ENCODE measurements at places on chromosomes 4 and X.

DNA sequence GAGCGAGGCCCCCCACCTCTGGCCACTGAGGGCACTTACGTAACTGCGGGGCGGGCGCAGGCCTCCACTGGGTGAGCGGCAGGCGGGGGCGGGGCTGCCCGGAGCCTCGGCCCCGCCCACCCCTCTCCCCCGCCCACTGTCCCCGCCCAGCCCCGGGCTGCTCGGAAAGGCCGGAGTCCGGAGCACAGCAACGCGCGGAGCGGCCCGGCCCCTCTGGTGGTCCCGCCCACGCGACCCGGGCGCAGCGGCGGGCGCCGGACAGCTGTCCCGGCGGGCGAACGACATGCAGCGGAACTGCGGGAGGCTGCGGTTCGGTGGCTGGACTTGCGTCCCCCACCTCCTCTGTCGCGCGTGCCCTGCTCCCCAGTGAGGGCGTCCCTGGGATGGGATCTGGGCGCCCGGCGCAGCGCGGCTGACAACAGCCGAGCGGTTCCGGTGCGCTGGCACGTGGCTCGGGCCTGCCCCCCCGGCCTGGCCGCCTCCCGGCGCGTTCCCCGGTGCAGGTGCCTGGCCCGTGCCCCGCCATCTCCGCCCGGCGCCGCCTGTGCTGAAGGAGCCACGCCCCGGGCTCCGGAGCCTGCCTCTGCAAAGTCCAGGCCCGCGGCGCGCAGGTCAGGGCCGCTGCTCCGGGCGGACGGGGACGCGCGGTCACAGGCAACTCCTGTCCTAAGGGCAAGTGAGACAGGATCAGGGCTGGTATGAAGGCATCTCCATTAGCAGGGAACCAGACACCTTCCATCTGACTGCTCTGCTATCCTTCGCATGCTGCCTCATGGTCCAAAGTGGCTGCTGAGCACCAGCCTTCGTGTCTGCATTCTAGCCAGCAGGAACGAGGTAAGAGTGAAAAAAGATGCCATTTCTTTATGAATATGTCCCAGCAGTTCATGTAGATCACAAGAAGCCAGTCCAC lies 21.8 kb upstream of the JAKMIP1 start:
- DNase-seq, result no peak

DNA sequence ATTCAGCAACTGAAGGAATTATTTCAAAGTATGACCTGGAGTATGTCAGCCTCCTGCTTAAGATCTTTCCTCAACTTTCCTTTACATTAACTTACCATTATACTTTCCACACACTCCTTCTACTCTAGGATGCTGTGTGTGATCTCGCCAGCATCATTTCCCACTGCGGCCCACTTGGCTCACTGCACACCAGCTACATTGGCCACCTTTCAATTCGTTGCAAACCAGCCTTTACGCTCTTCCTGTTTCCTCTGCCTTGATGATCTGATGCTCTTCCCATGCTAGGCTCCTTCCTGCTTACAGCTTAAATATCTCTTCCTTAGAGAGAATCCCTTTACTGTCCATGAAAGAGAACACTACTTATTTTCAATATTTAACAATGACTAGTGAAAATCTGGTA lies 95.1 kb downstream of the GPM6A start:
- no peak for DNase-seq

DNA sequence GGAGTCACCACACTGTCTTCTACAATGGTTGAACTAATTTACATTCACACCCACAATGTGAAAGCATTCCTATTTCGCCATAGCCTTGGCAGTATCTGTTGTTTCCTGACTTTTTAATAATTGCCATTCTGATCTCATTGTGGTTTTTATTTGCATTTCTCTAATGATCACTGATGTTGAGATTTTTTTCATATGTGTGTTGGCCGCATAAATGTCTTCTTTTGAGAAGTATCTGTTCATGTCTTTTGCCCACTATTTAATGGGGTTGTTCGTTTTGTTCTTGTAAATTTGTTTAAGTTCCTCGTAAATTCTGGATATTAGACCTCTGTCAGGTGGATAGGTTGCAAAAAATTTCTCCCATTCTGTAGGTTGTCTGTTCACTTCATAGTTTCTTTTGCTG lies 519.1 kb downstream of the STPG2 start:
- no peak for DNase-seq

- DNase-seq, result peak; percentile 4
Observed at GRCh38 chr4:114512595-114513295, 85.9 kb upstream of the UGT8 start.

GRCh38 chr4:108210989-108211835 lies 42.5 kb upstream of the LEF1 start:
- no peak for DNase-seq

GRCh38 chrX:19661961-19662360 lies 146.7 kb upstream of the MAP3K15 start:
- no peak for DNase-seq

GRCh38 chr4:27048429-27049238 lies 188.0 kb downstream of the STIM2 start:
- DNase-seq, result no peak

DNA sequence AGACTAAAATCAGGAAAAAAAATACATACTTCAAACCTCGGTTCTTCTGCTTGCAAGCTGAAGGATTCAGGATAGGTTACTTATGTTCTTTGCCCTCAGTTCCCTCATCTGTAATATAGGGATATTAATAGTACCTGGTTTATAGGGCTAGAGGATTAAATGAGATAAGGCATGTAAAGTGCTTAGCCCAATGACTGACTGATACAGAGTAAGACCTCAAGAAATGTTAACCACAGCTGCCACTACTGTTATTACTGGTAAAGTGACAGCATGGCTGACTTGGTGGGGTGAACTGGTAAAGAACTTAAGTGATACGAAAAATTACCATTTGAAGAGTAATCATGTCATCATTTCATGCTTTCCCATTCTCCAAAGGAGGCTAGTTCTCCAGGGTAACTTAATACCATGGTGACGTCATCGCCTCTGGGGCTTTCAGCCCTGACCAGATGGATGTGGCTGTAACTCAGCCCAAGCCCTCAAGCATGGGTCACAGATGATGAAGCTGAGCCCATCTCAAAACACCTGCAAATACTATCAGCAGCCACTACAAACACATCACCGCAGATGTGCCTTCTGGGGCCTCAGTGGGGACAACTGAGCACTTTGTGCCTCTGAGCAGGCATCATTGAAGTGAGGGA lies 44.5 kb upstream of the SCML1 start:
- no peak for DNase-seq

GRCh38 chr4:173264684-173265185 lies 69.4 kb downstream of the HMGB2 start:
- peak; percentile 12 for DNase-seq

DNA sequence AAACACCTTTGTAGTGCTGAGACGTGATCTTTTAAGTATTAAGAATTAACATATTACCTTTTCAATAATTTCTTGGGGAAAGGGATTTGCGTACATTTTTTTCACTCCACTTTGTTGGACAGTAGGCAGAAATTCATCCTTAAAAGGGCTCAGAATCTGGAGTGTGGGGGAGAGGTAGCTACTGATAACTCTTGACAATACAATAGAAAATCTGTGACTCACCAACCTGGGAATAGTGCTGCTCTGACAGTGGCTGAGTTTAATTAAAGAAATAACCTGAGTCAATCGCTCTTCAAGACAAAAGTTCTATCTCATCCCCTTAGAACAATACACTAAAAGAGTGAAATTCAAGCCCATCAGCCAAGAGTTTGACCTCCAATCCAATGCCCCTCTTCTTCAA lies 60.2 kb downstream of the SLC9A7 start:
- peak; percentile 47 for DNase-seq

GRCh38 chrX:24113181-24113580 lies 36.3 kb upstream of the ZFX start:
- DNase-seq, result no peak

DNA sequence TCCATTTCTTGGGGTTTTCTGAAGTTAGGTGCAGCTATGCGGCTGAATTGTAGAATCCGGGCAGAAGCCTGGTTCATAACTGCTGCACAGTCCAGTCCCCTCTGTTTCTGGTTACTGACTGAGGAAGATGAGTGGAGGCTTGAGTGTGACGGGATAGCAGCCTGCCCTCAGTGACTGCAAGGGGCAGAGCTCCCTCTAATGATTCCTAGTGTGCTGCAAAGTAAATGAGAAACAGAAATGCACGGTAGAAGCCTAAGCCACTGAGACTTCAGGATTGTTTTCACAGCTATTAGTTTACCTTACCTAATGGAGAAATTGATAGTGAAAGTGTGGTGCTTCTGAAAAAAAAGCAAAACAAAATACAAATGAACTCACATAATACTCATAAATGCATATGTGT lies 189.2 kb downstream of the GPM6A start:
- no peak for DNase-seq

GRCh38 chrX:67520671-67521070 lies 23.1 kb upstream of the AR start:
- no peak for DNase-seq

DNA sequence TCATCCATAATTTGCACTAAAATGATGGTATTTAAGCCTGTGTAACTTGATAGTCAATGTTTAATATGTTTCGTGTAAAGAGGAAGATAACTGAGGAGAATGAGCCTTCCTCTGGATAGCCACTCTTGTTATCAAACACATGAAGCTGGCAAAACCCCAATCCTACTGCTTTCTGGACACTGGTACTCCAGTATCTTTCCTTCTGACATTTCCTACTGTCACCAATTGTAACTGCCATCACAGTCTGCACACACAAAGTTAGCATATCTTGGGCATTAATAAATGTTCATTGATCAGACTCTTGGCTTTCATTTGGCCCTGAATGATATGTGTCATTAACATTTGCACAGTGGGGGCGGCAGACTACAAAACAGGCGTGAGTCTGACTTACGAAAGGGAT lies 419.1 kb downstream of the TMA16 start:
- DNase-seq, result no peak

DNA sequence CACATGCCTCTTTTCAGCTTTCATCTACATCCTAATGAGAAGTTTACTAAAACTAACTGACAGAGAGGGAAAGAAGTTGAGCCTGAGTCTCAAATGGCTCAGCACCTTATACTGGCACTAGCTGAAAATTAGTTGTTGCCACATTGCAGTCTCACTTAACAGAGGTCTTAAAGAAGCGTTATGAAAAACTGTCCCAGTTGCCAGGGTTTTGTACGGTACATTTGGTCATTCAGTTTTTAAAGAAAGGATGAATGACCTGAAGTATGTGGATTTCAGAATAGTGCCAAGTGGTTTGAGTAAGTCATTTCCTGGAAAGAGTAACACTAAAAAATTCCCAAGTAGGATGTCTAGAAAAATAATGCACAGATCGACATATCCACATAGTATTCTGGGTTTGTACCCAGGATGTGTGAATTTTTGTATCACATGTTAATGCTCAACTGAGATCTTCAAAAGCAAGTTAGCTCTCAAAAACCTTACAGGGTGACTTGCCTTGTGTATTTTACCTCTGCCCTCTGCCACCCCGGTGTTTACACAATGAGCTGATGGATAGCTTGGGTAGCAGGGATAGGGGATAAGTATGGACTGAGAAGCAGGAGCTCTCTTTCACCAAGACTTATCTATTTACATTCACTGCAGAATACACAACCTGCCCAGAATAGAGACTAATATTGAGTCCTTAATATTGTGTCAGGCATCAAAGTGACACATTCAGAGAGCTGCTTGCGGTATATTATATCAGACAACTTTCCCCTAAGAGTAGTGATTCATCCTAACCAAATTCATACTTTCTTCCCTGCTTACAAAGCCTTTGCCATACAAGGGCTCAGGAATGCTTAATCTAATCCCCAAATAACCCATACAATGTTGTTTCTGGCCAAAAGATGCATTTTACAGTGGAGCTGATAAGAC lies 1075.7 kb upstream of the PABPC4L start:
- DNase-seq, result peak; percentile 85

DNA sequence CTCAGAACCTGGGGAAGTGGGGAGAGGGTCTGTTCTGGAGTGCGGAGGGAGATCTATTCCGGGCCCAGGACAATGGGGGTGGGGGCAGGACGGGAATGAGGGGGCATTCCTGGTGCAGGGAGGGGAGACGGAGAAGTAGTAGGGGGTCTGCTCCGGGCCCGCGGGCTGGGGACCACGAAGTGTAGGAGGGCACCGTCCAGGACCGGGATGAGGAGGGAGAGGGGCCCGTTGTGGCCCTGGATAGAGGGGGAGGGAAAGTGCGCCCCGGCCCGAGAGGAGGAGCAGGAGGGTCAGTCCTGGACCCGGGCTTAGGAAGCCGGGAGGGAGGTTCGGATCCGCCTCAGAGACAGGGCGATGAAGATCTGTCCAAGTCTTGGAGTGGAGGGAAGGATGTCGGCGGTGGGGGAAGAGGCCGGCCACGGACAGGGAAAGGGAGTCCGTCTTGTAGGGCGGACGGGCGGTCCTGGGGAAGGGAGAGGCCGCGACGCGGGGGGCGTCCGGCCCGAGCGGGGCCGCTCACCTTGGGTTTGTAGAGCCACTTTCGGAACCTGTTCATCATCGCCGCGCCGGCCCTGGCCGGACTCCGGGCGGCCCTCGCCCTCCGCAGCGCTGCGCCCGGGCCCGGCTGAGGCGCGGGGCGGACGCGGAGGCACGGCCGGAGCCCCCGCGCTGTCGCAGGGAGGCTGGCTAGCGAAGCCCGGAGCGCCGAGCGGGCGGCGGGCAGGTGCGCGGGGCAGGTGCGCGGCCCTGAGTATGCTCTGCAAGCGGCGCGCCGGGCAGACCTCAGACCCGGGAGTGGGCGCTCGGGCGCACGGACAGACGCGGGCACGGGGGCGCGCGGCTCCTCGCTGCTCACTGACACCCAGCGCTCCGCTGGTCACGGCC lies at the start of gene ZFYVE28:
TSS of gene ZFYVE28 (minus strand) at position 881 of the 885 bp plus-strand sequence. CDS start at position 559, 322 bp downstream.
- no peak for DNase-seq

DNA sequence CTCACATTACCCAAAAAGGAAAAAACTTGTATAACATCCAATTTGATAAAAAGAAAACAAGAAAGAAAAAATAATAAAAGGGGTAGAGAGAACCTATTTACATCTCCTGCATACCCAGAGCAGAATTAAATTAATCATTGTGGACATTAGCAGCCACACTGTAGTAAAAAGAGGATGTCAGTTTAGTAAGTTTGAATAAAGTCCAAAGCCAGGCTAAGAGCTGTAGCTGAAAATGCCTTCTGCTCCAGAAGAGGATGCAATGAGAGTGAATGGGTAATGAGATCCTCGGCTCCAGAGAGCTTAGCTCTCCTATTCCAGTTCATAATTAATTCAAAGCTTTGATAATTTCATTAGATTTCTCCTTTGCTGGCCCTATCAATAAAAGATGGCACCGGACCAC lies 78.2 kb downstream of the SLC10A7 start:
- no peak for DNase-seq

- DNase-seq, result no peak
Observed at GRCh38 chr4:20652226-20652885, 47.9 kb upstream of the PACRGL start.

DNA sequence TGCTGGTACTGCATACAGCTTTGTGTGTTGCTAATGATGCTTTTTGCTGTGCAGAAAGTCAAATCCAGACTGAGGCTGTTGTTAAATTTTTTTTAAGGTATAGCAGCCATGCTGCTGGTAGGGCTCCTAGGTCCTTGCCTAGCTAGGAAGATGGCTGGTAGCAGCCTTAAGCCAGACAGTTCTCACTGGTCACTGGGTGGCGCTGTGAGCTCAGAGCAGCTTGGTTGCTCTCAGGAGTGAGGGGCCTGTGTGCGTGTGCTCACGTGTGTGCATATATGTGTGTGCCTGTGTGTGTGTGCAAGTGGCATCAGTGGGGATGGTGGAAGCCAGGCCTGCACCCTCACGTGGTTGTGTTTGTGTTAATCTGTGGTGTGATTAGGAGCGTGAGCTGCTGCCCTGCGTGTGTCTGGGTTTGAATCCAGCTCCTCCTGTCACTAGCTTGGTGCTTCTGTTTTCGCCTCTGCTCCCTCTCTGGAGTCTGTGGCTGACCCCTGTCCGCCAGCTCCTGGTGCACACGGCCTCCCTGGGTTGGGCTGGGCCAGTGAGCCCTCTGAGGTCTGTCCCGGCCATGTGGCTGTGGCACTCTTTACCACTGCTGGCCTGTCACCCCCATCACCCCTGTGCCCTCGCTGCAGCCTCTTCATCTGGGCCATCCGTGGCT lies 46.1 kb downstream of the SORCS2 start:
- no peak for DNase-seq

All from NCI-H226 (cell line).